SHP77 treated with DMSO at 0.1 percent for 48 hours (cell line): ENCODE measurements at places on chromosomes 1 and 21.

DNA sequence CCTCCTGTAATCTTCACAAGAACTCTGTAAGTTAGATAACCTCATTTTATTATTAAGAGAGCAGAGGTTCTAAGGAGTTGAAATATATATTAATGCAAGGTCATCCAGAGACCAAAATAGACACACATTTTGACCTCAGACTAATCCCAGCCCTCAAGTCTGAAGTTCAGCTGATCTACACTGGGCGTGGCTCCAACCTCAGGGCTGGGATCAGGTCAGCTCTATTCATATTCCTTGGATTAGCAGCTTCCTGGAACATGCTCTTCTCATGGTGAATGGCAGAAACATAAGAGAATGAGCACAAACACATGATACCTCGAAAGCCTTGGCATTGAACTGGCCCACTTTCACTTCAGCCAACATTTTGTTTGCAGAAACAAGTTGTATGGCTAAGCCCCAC lies 200.8 kb upstream of the ST6GALNAC5 start:
- DNase-seq = no peak

DNA sequence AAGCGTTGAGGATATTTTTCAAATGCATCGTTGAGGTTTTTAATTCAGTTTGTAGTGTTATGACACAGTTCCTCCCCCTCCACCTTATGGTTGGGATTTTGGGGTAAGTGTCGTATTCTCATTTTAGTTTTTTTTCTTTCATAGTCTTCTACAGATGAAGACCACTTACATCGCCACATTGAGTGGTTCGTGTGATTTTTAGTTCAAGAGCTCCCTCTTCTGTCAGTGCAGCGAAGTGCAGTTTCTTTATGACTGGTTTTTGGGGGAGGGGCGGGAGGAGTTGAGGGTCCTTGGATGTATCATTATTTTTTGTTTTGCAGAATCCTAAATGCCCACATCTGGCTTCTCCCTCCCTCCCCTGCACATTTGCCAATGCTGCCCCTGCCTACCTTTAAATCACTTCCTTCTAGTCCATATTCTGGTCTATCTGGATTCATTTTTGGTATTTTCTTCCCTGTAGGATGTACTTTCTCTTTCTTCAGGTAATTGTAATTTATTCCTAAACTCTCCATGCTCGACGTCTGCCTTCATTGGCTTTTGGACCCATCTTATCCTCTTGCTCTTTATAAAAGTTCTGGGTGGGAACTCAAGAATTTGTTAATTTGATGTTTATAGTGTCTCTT lies 433.1 kb downstream of the CAMTA1 start:
- peak; percentile 33 for DNase-seq

DNA sequence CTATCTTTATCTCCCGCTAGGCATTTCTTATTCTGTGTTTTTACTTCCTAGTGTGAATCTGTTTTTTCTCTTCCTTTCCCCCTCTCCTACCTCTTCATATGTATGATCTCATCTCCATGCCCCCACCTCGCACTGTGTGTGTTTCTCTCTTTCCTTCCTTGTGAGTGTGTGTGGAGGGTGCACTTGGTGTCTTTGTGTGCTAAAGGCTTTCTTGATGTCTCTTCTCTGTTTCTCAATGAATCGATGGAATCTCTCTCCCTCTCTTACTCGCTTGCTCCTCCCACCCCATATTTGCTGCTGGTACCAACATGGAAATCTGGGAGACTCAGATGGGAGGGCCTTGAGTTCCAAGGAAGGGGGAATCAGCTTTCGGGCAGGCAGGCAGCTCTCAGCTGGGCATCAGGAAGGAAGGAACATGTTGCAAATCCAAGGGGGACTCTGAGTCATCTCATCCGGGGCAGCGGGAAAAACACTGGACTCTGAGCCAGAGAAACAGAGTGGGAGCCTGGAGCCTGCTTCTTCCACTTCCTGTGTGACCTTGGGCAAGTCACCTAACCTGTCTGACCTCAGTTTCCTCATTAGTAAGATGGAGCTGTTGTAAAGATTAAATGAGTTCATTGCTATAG lies 147.5 kb downstream of the PTPRU start:
- DNase-seq = no peak

GRCh38 chr1:41983451-41983850 lies 64.7 kb upstream of the HIVEP3 start:
- DNase-seq = no peak

GRCh38 chr1:43573066-43573800 lies 42.5 kb downstream of the PTPRF start:
- no peak for DNase-seq

GRCh38 chr21:41032541-41032940 lies 135.4 kb upstream of the BACE2 start:
- no peak for DNase-seq

DNA sequence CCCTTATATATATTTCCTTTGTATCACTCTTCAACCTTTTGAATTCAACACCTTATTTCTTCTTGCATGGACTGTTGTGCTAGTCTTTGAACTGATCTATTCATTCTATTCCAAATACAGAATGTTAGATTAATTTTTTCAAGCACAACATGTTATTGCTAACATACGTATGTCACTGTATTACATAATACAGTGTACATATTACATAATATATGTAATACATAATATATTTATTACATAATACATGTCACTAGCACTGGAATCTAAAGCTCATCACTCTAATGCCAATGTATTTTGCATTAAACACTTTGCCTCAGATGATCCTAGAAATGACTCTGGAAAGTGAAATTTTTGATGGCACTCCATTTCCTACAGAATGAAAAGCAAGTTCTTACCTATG lies 59.8 kb downstream of the LRRC8D start:
- DNase-seq = no peak
